ENCODE measurements at places on chromosomes 12 and 14.

GRCh38 chr14:64817631-64818030 is 62.1 kb downstream of the SPTB start:
- no peak for DNase-seq

DNA sequence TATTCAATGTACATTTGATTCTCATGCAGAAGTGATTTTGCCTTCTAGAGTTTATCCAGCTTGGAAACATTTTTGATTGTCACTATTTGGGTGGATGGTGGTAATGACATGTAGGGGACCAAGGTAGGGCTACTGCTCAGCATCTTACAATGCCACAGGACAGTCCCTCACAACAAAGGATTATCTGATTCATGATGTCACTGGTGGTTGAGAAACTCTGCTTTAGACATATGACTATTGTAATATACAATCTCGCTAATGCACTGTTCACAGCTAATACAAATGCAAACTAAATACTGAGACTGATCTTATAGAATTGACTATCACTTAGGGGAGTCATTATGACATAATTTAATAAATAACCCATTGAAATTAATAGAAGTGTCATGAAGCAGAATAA is 60.4 kb upstream of the BTG1 start:
- DNase-seq = no peak

DNA sequence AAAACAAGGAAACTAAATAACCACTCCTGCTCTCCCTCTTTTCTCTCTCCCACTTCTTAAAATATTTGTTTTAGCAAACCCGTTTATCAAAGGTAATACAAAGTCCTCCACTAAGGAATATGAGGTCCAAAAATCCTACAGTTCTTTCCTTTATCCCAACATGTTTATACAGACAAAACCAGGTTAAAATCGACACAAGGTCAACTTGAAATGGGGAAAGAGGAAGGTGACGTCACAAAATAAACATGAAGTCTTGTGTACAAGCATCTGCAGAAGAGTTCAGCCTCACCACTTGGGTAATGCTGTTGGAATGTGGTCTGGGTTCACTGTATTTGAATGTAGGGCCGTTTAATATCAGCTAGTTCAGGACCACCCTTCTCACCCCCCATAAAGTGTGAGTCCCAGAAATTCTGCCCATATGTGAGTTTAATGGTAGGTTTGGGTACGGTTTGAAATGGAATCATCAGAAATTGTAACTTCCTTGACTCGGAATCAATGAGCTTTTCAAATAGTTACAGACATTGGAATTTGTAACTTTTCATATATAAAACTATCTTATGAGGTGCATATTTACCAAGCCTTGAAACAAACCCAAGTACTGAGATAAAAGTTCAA is 120.0 kb upstream of the SLC38A2 start:
- DNase-seq = no peak

GRCh38 chr14:34502545-34503225 is 36.8 kb downstream of the EAPP start:
- no peak for DNase-seq

DNA sequence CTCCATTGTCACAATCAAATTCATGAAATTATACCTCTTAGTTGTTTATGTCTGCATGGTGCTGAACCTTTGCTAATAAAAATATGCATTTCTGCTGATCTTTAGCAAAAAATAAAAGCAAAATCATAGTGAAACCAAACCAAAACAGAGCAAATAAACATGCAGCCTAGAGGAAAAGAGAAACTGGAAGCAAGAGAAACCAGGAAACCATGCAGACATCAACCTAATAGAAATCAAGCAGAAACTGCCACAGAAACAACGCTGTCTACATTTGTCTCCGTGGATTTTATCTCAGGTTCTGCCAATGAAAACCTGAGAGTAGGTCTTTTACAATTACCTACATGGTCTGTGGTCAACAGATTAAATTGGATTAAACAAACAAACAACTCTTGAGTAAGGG is 173.7 kb downstream of the SYT10 start:
- no peak for DNase-seq

DNA sequence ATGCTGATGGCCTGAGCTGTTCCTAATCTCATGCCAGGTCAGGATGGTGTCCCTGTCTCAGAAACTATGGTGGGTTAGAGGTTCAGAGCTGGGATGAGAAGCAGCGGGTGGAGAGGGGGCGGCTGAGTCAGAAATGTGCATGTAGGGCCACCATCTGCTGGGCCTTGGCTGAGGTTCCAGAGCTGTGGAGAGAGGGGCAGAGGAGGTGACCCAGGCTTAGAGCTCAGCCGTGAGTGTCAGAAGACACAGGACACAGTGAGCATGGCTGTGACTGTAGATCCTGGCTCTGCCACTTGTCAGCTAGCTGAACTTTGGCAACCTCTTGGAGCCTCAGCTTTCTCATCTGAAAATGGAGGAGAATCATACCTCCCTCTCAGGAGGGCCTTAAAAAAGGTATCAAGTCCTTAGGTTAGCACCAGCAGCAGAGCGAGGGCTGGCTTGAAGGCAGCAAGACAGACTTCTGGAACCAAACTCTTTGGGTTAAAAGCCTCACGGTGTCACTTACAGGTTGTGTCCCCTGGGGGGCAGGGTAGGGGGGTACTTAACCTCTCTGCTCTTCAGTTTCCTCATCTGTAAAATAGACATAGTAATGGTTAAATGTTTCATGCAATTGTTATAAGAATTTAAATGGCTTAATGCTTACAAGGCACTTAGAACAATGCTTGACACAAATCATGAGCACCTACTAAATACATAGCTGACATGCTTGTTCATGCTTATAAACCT is 34.8 kb downstream of the TMEM229B start:
- DNase-seq = peak; percentile 1

DNA sequence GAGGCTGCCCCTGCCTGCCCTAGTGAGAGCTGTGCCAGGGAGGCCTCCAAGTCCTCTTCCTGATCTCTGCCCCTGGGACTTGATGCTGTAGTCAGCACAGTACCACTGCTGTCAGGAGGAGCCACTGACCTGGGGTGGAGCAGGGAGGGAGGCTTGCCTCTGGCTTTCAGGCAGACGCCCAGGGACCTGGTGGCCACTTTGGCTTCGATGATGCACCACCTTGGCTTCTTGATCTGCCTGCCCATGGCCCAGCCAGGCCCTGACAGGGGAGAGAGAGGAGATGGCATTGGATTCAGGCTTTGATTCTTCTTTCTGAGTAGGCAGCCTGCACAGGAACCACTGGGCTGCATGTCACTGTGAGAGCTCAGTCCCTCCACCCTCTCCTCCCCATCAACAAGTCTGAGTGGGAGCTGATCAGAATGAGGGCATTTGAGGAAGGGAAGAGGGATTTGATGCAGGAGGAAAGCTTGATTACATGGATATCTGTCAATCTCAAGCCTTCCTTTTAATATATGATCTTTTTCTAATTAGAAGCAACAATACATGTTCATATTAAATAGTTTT is 24.7 kb downstream of the TMEM63C start:
- no peak for DNase-seq

Measured in NAMALWA (cell line).